ENCODE measurements at places on chromosomes 3 and 15.

- no peaks in the 10 kb centered on the region for H3K27me3 ChIP-seq
- no peaks in the 10 kb centered on the region for H3K36me3 ChIP-seq
- no peak overlapping the region for H3K4me3 ChIP-seq
- H3K27ac ChIP-seq, result no peak overlapping the region
- no peak for DNase-seq
- no peaks in the 10 kb centered on the region for H3K4me1 ChIP-seq
These were observed 152.0 kb downstream of the VGLL3 start for GRCh38 chr3:86838927-86839326.

DNA sequence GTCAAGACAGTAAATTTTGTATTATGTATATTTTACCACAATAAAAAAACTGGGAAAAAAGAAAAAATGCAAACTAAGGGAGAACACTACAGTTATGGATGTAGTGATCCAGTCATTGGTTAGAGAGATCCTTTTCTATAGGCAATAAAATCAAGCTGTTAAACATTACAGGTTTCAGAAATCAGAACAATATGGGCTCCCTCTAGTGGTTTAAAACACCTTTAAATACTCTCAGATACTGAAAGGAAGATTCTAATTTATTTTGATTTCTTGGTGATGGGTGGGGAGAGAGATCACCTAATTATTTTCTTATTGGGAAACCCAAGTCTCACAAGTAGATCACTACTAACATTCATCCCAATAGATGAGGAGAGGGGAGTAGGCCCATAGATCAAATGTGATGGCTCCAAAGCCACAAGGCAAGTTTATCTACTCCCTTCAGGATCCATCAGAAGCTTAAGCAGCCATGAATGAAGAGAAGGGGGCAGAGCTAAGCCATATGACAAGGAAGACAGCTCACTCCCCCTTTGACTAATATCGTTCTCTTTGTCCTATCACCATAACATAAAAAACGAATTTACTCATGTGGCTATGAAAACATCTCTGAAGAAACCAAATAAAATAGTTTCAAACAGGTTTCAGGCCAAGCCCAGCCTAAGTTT, 118.6 kb downstream of the ANO10 start:
- H3K27me3 ChIP-seq, result peaks cover 42% of the 10 kb centered on the region
- H3K4me3 ChIP-seq, result peak overlapping the region; percentile 29
- H3K36me3 ChIP-seq, result peaks cover 11% of the 10 kb centered on the region
- peaks cover 78% of the 10 kb centered on the region for H3K4me1 ChIP-seq

- no peaks in the 10 kb centered on the region for H3K27me3 ChIP-seq
- H3K4me1 ChIP-seq, result no peaks in the 10 kb centered on the region
- DNase-seq, result no peak
- no peak overlapping the region for H3K4me3 ChIP-seq
- H3K27ac ChIP-seq, result no peak overlapping the region
These were observed 184.2 kb downstream of the CHL1 start for GRCh38 chr3:380801-381200.

DNA sequence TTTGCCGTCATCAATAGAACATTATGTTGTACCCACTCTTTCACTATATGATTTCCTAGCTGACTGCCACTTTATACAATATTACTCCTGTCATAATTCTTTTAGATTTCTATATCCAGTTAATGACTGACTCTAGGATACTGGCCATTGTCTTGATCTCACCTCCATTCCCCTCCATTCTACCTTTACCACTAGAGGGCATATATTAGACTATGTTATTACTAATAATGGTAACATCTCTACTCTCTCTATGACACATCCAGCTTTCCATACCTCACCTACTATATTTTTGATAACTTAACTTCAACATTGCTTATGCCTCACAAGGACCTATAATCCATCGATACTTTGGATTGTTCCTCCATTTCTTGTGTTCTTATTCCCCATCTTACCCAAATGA, 31.4 kb upstream of the POU1F1 start:
- H3K27ac ChIP-seq, result no peak overlapping the region
- no peaks in the 10 kb centered on the region for H3K36me3 ChIP-seq
- no peaks in the 10 kb centered on the region for H3K27me3 ChIP-seq
- H3K4me1 ChIP-seq, result peaks cover 9% of the 10 kb centered on the region
- DNase-seq, result no peak
- no peak overlapping the region for H3K4me3 ChIP-seq

- peaks cover 30% of the 10 kb centered on the region for H3K27me3 ChIP-seq
- H3K4me1 ChIP-seq, result peaks cover 12% of the 10 kb centered on the region
- H3K36me3 ChIP-seq, result no peaks in the 10 kb centered on the region
- no peak overlapping the region for H3K4me3 ChIP-seq
- no peak for DNase-seq
These were observed 21.3 kb downstream of the RGMA start for GRCh38 chr15:93067649-93068085.

GRCh38 chr15:43529587-43530345, 12.4 kb downstream of the MAP1A start:
- H3K36me3 ChIP-seq, result no peaks in the 10 kb centered on the region
- H3K4me1 ChIP-seq, result peaks cover 8% of the 10 kb centered on the region
- H3K27me3 ChIP-seq, result no peaks in the 10 kb centered on the region
- no peak for DNase-seq
- no peak overlapping the region for H3K4me3 ChIP-seq

DNA sequence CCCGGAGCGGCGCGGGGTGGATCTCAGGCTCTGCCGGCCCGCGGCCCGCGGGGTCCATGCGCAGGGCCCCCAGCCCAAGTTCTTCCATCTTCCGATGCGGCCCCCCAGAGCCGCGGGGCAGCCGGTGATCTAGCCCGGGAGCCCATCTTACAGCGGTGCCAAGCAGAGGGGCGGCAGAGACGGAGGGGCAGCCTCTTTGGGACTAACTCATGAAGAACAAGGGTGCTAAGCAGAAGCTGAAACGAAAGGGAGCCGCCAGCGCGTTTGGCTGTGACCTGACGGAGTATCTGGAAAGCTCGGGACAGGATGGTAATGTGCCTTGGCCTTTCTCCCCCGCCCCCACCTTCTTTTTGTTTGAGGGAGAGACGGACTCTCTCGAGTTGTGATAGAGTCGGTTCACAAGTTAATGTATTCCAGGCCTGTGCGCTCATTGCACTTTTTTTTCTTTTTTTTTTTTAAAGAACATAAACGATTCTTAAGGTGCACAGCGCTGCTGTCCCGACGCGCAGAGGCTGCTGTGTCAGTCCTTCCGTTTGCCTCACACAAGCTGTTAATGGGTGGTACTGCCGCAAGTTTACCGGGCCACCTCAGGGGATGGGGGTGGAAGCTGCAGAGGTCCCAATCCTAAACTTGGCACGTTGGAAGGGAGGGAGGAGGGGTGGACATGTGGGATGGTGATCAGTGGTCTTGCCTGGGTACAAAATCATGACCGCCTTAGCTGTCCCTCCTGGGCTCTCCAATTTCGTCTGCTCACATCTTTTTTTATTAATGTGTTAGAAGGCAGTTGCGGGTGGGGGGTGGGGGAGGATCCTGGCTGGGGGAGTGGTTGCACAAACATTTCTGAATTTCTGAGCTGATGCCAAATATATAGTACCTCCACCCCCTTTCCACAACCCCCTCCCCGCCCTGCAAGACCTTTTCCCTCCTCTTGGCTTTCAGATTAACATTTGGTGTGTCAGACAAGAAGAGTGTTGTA, 801 bp downstream of the ARHGAP31 start:
- H3K4me1 ChIP-seq, result peaks cover 48% of the 10 kb centered on the region
- H3K36me3 ChIP-seq, result no peaks in the 10 kb centered on the region
- H3K4me3 ChIP-seq, result peak overlapping the region; percentile 94
- H3K27me3 ChIP-seq, result peaks cover 8% of the 10 kb centered on the region
- peak; percentile 52 for DNase-seq

DNA sequence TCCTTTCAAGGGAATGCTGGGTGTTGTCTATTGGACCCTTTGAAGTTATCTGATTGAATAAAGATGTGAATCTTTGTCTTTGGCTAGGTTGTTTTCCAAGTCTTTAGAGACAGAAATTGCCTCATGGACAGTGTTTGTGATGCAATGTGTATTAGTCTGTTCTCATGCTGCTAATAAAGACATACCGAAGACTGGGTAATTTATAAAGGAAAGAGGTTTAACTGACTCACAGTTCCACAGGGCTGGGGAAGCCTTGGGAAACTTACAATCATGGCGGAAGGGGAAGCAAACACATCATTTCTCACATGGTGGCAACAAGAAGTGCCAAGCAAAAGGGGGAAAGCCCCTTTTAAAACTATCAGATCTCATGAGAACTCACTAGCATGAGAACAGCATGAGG, 88.8 kb upstream of the PLXND1 start:
- H3K4me3 ChIP-seq, result no peak overlapping the region
- no peak for DNase-seq
- peaks cover 13% of the 10 kb centered on the region for H3K4me1 ChIP-seq
- H3K27me3 ChIP-seq, result no peaks in the 10 kb centered on the region
- no peak overlapping the region for H3K27ac ChIP-seq
- H3K36me3 ChIP-seq, result peaks cover 13% of the 10 kb centered on the region

- H3K27me3 ChIP-seq, result no peaks in the 10 kb centered on the region
- DNase-seq, result no peak
- no peaks in the 10 kb centered on the region for H3K36me3 ChIP-seq
- peaks cover 26% of the 10 kb centered on the region for H3K4me1 ChIP-seq
- H3K27ac ChIP-seq, result no peak overlapping the region
- H3K4me3 ChIP-seq, result no peak overlapping the region
These were observed 30.4 kb downstream of the VGLL4 start for GRCh38 chr3:11613319-11613718.

- H3K27me3 ChIP-seq, result no peaks in the 10 kb centered on the region
- no peak for DNase-seq
- no peak overlapping the region for H3K27ac ChIP-seq
- peaks cover 4% of the 10 kb centered on the region for H3K36me3 ChIP-seq
- peaks cover 30% of the 10 kb centered on the region for H3K4me1 ChIP-seq
These were observed 50.3 kb upstream of the SNRK start for GRCh38 chr3:43236008-43236407.

DNA sequence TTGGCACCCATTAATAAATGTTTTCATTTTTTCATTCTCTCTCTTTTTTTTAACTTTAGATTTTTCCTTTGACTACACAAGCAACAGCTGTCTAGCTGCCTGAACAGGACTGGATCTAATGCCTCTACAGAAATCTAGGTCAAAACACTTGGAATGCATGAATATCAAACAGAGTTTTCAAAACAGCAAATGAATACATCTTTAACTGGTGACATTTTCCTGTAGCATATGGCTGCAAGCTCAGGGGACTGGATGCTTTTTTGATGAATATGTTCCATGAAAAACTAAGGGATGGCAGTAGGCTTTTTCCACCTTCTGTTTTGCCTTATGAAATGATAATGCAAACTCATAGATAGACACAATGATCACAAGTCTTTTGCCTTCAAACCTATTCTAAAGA, 661.7 kb downstream of the MCTP2 start:
- no peaks in the 10 kb centered on the region for H3K4me1 ChIP-seq
- no peak overlapping the region for H3K4me3 ChIP-seq
- no peak for DNase-seq
- no peaks in the 10 kb centered on the region for H3K27me3 ChIP-seq
- no peaks in the 10 kb centered on the region for H3K36me3 ChIP-seq

DNA sequence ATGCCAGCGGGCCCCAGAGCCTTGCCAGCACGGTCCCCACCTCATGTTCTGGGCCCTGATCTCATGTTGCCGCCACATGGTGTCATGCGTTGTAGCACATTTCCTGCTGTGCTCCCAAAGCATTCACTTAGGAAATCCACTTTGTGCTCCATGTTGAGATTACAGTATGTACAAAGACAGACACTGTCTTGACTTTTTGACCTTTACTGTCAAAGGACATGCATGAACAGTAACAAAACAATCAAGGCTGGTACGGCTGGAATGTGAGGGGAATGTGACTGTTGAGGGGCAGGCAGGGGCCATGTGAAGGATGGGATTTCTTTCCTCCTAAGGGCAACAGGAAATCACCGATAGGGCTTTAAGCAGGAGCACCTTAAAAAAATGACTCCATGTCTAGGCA, 53.3 kb upstream of the RPL32 start:
- H3K4me1 ChIP-seq, result peaks cover 12% of the 10 kb centered on the region
- H3K4me3 ChIP-seq, result no peak overlapping the region
- DNase-seq, result no peak
- peak overlapping the region; percentile 34 for H3K27ac ChIP-seq

GRCh38 chr3:111473550-111473949, 68.4 kb upstream of the CD96 start:
- DNase-seq, result no peak
- no peaks in the 10 kb centered on the region for H3K27me3 ChIP-seq
- no peaks in the 10 kb centered on the region for H3K4me1 ChIP-seq
- H3K36me3 ChIP-seq, result peaks cover 2% of the 10 kb centered on the region
- H3K4me3 ChIP-seq, result no peak overlapping the region

- H3K36me3 ChIP-seq, result no peaks in the 10 kb centered on the region
- H3K4me1 ChIP-seq, result peaks cover 19% of the 10 kb centered on the region
- H3K4me3 ChIP-seq, result no peak overlapping the region
- no peak overlapping the region for H3K27ac ChIP-seq
- no peak for DNase-seq
These were observed 9.1 kb downstream of the GRM2 start for GRCh38 chr3:51715977-51716294.

GRCh38 chr3:61429106-61429505, 132.3 kb upstream of the PTPRG start:
- no peaks in the 10 kb centered on the region for H3K36me3 ChIP-seq
- no peak overlapping the region for H3K27ac ChIP-seq
- no peaks in the 10 kb centered on the region for H3K27me3 ChIP-seq
- no peak overlapping the region for H3K4me3 ChIP-seq

GRCh38 chr3:122921791-122922651, 105.5 kb downstream of the SEMA5B start:
- no peaks in the 10 kb centered on the region for H3K36me3 ChIP-seq
- H3K27me3 ChIP-seq, result peaks cover 19% of the 10 kb centered on the region
- no peak overlapping the region for H3K27ac ChIP-seq
- DNase-seq, result peak; percentile 45
- H3K4me1 ChIP-seq, result no peaks in the 10 kb centered on the region
- peak overlapping the region; percentile 55 for H3K4me3 ChIP-seq

GRCh38 chr3:31242026-31242960, 290.4 kb upstream of the STT3B start:
- no peak for DNase-seq
- H3K4me3 ChIP-seq, result no peak overlapping the region
- no peak overlapping the region for H3K27ac ChIP-seq
- H3K36me3 ChIP-seq, result no peaks in the 10 kb centered on the region

GRCh38 chr3:3893590-3893989, 94.4 kb downstream of the LRRN1 start:
- peaks cover 5% of the 10 kb centered on the region for H3K36me3 ChIP-seq
- no peaks in the 10 kb centered on the region for H3K4me1 ChIP-seq
- H3K27ac ChIP-seq, result no peak overlapping the region
- H3K27me3 ChIP-seq, result no peaks in the 10 kb centered on the region
- DNase-seq, result no peak

GRCh38 chr3:172708921-172709773, 1.7 kb downstream of the NCEH1 start:
- no peak for DNase-seq
- peaks cover 20% of the 10 kb centered on the region for H3K4me1 ChIP-seq
- H3K27me3 ChIP-seq, result no peaks in the 10 kb centered on the region
- H3K27ac ChIP-seq, result no peak overlapping the region

Measured in activated T-cell treated with anti-CD3 and anti-CD28 coated beads, Interleukin-2, amount 50 U/mL, for 72 hours (primary cell).